ENCODE measurements at places on chromosomes 16 and 17.

- no peak for DNase-seq
Observed at GRCh38 chr17:74150428-74151025, 53.0 kb upstream of the RPL38 start.

- DNase-seq: no peak
Observed at GRCh38 chr16:28082624-28083023, 19.1 kb upstream of the GSG1L start.

DNA sequence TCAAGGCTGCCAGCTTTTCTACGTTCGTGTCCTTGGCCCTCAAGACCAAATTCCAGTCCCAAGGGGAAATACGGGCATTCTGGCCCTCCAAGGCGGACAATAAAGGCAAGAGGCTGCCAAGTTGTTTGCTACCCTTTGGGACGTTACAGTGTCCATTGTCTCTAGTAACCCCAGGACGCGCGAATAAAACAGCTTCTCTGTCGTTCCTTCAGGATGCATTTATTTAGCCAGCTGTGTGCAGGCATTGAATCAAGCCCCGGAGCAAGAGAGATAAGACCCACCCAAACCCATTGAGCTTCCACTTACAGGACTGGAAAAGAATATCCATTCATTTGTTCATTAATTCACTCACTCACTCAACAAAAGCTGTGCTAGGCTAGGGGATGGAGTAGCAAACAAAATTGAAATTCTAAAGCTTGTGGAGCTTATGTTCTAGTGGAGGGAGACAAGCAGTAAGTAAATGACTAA, 656 bp downstream of the MRPL58 start:
- no peak for DNase-seq

- DNase-seq: no peak
Observed at GRCh38 chr16:67673712-67674580, 7.3 kb downstream of the C16orf86 start.

GRCh38 chr17:82582213-82582612, 62.7 kb downstream of the FOXK2 start:
- DNase-seq: no peak

DNA sequence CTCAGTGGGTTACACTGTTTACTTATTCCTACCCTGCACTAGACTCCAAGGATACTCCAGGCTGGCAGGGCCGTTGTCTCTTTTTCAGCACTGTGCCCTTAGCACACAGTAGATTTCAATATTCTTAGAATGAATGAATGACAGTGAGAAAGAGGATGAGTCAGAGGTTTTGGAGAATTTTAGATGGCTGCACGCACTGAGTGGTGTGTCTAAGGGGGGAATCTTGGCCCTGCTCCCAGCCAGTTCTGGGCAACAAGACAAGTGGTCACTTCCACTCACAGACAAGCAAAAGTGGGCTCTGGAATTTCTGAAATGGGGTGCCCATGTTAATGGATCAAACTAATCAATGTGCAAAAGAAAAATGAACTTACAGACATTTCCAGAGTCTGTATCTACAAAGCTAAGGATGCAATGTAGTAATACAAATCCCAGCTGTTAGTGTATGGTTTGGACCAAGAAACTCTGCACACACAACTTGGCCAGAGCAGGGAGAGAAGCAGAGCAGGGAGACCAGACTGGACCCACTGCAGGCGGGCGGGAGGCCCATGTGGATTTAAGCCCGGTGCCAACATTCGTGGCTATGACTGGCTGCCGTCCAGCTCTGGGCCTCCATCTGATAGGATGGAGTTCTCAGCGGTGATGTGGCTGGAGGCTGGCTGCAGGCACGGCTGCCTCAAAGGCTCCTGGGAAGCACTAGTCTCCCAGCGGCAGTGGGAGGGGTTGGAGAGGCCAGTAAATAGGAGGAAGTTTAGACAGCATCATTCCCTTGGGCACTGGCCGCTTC, 95.6 kb upstream of the CDYL2 start:
- DNase-seq: no peak

- DNase-seq: no peak
Observed at GRCh38 chr17:73706858-73707257, 62.6 kb upstream of the SDK2 start.

DNA sequence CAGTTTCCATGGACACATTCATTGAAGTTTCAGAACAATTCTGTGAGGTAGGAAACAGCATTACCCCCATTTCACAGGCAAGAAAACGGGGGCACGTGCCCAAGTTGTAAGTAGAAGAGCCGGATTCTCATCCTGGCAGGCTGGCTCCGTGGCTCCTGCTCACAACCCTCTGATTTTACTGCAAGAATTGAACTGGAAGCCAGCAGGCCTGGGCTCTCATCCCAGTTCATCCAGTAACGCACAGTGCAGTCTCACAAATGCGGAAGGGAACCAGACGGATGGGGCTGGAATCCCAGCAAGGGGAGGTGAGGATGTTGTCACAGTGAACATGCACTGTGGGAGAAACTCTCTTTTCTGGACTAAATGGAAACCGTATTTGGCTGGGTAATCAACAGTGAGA, 40.7 kb upstream of the DOC2B start:
- DNase-seq: no peak

DNA sequence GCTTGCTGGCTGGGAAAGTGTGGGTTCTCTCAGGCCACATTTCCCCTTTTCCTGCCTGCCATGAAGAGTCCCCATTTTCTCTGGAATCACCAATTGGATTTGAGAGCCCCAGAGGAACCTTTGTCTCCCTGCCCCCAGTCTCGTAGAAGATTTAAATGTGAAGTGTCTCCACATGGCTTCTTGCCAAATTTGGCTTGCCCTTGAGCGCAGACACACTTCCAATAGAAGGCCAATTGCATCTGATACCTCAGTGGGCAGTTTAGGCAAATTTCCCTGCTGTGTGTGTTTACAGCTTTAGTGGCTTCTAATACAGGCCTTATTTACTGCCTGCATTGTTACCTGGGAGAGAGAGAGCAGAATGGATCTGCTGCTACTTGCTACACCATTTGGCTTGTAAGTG, 29.7 kb downstream of the CDK5R1 start:
- DNase-seq: no peak

DNA sequence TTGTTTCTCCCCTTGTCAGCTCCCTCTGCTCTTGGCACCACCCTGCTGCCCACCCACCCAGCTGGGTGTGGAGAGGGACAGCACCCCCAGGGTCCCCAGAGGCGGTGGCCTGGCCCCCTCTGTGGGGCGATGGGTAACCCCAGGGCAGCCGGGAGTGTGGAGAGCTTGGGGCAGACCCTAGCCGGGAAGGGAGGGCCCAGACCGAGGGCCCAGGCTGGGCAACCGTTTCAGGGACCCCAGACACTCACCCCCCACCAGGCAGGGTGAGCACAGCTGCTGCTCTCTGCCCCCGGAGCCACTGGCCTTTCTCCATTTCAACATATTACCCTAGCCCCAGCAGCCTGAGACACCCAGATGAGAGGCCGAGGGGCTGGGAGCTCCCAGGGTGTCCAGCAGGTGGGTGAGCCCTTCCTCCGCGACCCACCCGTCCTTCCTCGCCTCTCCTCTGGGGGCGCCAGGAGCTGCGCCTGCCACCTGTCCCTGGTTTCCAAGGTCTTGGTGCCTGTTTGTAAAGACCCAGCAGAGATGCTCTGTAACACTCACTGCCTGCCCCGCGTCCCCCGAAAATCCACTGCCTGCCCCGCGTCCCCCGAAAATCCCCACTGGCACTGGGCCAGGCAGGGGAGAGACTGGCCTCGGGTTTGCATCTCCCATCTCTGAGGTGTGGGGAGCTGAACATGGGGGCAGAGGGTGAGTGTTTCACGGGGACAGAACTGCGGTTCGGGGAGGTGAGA, 45.4 kb downstream of the BAHCC1 start:
- DNase-seq: no peak

DNA sequence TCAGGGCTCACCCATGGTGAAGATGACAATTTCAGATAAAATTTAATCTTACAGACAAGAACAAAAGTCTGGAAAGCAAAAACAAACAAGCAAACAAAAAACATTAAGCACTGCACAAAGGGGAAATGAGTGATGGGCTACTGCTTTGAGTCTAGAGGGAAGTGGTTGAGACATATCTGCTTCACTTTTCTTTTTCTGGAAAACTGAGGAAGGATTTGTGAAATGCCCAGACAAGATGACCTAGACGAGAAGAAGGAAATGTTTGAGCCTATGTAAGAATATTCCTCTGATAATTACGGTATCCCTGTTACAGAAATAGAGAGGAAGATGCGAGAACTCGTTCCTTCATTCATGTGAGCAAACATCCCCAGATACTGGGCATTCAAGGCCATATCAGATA, 11.5 kb upstream of the HYDIN start:
- no peak for DNase-seq

DNA sequence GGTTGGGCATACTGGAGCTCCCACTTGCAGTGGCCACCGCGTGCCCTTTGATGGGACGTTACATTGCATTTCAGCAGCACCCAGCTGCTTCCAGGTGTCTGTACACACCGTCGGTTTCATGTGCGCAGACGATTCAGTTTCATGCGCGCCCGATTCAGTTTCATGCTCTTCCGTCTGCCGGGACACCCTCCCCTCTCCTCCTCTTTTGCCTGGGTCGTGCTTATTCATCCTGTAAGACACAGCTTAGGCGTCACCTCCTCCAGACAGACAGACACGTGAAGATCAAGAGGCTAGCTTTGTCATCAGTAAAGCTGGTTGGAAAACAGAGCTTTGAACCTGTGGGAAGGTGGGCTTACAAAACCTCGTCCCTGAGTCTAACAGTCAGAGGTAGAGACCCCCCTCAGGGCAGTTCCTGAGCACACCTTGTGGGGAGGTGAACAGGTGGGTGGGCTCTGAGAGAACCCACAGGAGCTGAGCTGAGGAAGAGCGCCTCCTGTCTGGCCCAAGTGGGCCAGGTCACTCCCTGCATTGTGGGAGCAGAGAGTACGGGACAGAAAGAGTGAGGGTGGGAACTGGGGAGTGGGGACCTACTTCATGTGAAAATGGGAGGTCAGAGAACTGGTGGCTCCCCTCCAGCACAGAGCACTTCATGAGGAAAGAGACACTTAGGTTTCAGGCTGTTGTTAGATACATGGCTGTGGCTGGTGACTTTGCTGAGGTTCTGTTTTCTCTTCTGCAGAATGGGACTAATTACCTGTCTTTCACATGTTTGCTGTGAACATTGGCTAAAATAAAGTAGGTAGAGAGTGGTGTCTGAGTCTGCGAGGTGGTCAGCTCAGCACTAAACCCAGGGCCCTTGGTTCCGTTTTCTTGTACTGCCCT, 122.1 kb downstream of the SNX29 start:
- no peak for DNase-seq

DNA sequence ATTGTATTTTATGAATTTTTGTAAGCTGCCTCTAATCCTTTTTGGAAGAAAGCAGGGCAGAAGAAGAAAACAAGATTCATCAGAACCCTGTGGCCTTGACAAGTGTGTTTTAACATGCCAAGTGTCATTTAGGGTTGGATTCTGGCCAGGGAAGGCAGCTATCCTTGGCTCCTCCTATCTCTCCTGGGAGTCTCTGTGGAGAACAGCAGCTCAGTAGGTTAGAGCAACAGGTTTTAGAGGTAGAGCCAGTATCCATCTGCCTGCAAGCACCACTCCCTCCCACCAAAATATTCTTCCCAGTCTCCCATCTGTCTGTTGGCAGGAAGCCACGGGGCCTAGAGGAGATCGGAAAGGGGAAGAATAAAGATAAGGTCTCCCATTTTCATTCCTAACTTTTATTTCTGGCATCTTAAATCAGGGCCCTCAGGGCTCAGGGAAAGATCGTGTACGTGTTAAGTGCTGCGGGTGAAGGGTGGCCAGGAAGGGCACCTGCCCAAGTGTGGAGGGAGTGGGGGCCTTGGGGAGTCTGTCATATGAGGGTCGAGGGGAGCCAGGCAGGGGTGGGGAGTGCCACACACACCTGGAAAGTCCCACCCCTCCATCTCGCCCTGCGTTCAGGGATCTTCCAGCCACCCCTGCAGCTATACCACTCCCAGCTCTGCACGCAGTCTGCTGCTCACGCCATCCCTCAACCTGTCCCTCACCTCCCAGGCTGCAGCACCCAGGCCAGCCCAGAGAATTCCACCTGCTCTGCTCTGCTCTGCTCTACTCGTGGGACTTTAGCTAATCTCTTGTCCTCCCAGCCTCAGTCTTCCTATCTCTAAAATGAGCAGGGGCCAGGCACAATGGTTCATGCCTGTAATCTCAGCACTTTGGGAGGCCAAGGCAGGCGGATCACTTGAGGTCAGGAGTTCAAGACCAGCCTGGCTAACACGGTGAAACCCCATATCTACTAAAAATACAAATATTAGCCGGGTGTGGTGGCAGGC, 17.1 kb upstream of the CPSF4L start:
- DNase-seq: no peak

DNA sequence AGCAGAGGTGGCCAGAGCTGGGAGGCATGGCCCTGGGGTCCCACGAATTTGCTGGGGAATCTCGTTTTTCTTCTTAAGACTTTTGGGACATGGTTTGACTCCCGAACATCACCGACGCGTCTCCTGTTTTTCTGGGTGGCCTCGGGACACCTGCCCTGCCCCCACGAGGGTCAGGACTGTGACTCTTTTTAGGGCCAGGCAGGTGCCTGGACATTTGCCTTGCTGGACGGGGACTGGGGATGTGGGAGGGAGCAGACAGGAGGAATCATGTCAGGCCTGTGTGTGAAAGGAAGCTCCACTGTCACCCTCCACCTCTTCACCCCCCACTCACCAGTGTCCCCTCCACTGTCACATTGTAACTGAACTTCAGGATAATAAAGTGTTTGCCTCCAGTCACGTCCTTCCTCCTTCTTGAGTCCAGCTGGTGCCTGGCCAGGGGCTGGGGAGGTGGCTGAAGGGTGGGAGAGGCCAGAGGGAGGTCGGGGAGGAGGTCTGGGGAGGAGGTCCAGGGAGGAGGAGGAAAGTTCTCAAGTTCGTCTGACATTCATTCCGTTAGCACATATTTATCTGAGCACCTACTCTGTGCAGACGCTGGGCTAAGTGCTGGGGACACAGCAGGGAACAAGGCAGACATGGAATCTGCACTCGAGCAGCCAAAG, 2.3 kb downstream of the CSF3 start:
- DNase-seq: no peak

DNA sequence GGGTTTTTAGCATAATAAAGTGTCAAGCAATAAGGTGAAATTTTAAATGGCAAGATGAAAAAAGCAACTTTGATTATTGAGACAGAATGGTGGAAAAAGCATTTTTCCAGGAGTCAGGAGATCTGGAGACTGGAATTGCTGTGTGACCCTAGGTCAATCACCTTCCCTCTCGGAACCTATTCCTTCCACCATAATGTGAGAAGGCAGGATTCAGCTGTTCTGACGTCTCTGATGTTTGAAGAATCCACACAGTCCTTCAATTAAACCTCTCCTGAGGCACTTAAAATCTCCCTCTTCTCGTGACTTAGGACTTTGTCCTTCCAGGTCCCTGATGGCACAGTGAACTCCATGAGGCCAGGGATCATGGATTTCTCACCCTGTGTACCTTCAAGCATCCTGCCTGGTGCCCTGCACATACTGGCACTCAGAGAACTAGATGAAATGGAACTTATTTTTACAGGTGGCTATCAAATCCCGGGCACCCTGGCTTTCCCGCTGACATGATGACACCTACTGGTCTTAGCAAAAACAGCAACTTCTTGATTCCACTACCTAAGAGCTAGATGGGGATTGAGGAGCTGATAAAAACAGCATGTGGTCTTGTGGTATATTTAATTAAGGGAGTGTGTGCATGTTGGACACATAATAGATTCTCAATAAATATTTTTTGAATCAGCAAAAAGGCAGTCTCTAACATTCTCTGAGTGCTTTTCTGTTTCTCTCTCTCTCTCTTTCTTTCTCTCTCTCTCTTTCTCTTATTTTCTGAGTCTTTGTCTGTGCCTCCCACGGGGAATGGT, 2.3 kb upstream of the CCDC182 start:
- peak; percentile 9 for DNase-seq
